ENCODE measurements at places on chromosomes 12 and 14.

DNA sequence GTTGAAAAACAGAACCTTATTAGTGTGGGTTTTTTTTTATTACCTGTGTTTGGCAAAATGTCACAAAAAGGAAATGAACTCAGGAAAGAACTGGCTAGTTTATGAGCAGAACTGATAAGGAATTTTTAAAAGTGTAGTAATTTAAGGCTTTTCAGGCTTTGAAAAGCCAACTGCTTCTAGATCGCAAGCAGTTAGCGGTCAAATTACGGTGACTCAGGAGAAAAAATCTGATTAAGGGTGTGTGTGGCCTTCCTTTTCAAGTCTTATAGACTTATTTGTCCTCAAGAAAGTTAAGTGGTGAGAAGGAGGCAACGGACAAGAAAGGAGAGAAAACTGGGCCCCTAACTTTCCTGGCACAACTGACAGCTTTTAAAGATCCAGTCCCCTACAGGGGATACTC is 33.4 kb downstream of the PDZRN4 start:
- peak; percentile 0 for DNase-seq

DNA sequence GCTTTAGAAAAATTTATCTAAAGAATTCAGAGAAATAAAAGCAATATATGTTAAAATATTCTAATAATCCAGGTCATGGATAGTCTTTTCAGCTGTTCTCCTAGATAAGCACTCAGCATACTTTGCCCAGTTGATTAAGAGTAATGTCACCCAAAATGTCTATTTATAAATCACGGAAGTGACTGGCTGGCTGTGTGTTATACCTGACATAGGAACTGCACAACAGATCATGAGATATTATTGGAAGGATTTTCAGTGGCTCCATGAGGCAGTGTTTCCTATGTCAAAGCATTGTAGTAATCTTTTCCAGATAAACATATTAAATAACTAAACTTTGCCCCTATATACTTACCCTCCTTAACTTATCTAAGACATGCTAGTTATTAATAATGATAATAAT is 128.8 kb downstream of the ITPR2 start:
- no peak for DNase-seq

- no peak for DNase-seq
These were observed 85.3 kb downstream of the PRKCH start for GRCh38 chr14:61406675-61407074.

DNA sequence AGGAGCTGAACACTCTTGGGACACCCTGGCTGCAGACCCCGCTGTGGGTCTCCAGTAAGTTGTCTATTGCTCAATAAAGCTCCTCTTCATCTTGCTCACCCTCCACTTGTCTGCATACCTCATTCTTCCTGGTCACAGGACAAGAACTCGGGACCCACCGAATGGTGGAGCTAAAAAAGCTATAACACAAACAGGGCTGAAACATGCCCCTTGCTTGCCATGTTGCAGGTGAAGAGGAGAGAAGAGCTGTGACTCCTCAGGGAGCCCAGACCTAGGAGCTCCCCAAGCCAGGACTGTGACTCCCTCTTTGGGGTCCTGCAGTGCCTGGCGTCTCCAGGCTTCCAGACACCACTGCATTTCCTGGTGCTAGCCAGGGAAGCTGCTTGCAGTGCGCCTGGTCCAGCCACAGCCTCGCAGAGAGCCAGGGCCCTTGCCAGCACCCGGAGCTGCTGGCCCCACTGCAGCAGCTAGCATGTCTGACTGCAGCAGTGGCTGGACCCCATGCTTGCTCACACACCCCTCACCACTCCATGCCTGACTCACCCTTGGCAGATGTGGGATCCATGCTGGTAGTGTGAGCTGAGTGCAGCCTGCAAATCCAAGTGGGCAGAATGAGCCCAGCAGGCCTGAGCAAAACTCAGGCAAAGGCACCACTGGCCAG is 37.1 kb upstream of the OR5AU1 start:
- DNase-seq = no peak

GRCh38 chr12:54975272-54975671 is 9.3 kb downstream of the TESPA1 start:
- DNase-seq = no peak

DNA sequence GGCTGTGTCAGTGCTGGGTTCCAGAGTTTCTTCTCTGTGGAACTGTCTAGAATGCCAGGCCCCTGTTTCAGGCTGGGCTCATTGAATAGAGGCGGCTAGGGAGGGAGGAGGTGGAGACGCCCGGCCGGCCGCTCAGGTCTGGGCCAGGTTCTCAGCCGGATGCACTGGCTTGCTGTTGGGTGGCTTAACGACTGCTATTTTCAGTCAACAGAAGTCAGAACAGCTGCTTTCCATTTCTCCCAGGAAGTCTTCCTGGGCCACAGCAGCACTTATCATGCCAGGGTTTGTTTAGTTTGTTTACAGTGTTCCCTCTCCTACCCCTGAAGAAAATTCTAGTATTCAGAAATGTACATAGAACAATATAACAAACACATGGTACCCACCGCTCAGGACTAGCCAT is 26.0 kb upstream of the VPS37B start:
- no peak for DNase-seq

DNA sequence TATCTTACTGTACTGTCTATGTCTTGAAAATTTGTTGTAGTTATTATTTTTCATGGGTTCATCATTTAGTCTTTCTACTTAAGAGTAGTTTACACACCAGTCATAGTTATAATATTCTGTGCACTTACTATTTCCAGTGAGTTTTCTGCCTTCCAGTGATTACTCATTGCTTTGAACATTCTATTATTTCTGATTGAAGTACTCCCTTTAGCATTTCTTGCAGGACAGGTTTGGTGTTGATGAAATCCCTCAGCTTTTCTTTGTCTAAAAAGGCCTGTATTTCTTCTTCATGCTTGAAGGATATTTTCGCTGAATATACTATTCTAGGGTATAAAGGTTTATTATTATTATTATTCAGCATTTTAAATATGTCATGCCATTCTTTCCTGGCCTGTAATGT is 66.8 kb downstream of the TSPAN8 start:
- no peak for DNase-seq

GRCh38 chr12:49809906-49810389 is 18.3 kb downstream of the NCKAP5L start:
- DNase-seq = no peak

- DNase-seq = peak; percentile 37
These were observed 50.9 kb upstream of the BCL2L14 start for GRCh38 chr12:12019881-12020280.

- peak; percentile 61 for DNase-seq
These were observed 63.8 kb upstream of the SSTR1 start for GRCh38 chr14:38143659-38144505.

DNA sequence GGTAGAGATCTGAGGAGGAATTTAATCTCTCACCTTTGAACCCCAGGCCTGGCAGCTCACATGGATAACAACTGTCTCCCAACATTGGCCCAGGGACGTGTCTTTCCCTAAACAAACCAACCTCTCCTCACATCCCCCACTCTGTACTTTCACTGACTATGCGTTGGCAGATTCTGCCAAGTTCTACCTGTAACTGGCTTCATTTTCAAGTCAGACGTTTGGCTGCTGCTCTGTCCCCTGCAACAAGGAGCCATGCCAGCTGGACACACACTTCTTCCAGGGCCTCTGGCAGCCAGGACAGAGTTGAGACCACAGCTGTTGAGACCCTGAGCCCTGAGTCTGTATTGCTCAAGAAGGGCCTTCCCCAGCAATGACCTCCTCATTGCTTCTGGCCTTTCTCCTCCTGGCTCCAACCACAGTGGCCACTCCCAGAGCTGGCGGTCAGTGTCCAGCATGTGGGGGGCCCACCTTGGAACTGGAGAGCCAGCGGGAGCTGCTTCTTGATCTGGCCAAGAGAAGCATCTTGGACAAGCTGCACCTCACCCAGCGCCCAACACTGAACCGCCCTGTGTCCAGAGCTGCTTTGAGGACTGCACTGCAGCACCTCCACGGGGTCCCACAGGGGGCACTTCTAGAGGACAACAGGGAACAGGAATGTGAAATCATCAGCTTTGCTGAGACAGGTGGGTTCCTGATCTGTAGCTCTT is at the start of gene INHBC:
Gene INHBC, plus strand, starts transcription at position 268 of the 707 bp plus-strand sequence. Its CDS starts 103 bp downstream, at position 371.
- DNase-seq = no peak

DNA sequence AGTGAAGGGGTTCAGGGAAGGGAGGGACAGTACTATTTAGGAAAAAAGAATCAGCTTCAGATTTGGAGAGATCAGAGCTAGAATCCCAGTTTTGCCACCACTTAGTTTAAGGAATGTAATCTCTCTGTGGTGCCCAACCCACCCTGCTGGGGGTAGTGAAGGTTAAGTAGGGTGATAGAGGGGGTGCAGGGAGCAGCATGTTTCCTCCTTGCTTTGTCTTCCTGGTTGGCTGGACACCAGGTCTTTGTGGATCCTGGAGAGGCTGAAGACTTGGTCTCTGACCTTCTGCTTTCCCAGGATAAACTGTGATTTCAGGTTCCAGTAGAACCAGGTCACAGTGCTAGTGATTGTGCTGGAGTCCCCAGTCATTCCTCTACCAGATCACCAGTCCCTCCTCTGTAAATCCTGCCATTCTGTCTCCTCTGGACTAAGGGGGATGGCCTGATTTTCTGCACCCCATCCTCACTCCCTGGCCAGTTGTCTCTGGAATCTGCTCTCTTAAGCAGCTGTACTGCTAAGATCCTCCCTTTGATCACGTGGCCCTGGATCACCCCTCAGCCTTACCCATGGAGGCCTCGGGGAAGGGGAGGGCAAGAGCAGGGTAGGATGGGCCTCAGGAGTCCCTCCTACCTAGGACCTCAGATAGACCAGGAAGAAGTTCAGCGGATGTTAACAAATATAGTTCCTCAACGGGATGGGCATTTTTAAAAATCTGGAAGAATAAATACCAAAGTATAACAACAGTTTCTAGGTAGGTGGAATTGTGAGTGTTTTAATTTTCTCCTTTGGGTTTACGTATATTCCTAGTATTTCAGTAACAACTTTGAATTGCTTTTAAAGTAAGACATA is 3.1 kb downstream of the MAP3K12 start:
- DNase-seq = peak; percentile 50

DNA sequence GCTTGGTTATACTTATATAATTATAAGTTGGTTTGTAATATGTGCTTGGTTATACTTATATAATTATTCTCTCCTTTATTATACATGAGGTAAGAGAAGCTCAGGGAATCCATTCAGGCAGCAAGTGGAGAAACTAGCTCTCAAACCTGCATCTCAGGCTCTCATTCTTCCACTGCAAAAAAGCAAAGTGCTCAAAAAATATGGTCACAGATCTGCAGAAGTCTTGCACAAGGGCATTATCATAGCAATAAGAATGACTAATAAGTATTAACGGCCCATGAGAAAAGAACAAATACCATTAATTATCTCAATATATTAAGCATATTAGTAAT is 476 bp upstream of the TRAFD1 start:
- DNase-seq = no peak

- DNase-seq = no peak
These were observed 173.3 kb downstream of the ANO2 start for GRCh38 chr12:5771756-5772155.

GRCh38 chr12:20463913-20464524 is 95.7 kb downstream of the PDE3A start:
- no peak for DNase-seq

DNA sequence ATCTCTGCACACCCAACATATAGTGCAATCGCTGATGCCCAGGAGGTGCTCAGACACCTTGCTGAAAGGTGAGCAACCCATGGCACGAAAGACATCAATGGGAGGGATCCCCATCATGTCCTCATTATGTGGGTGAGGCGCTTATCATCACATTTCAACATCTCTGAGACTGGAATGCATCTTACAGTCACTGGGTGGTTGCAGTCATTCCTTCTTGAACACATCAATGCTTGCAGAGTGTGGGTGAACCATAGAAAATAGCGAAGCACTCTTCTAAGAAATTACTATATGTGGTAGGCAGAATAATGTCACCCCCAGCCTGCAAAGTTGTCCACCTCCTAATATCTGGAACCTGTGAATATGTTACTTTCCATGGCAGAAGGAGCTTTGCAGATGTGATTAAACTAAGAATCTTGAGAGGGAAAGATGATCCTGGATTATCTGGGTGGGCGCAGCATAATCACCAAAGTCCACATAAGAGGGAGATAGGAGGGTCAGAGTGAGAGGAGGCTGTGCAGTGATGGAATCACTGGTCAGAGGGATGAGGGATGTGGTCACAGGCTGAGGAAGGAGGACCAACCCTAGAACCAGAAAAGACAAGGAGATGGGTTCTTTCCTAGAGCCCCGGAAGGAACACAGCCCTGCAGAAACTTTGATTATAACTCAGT is 51.2 kb downstream of the GLRX5 start:
- no peak for DNase-seq

DNA sequence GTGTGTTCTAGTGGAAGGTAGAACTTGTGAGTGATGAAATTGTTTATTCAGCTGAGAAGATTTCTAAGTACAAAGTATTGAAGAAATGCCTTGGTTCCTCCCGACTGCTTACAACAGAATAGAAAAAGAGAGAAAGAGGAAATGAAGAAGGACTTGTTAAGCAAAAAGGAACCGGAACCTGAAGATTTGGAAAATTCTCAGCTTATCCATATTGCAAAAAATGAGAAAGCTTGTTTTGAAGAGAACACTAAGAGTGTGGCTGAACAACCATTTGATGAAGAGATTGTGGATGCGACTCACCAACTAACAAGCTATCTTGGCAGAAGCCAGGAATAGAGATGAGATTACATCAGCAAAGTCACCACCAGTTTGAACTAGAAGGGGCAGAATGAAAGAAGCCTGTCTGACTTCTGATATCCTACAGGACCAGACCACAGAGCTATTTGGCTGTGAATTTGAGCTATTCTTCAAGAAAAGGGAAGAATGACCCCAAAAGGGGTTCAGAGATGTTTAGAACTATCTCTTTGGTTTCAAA is 15.1 kb downstream of the NDUFA9 start:
- DNase-seq = peak; percentile 77

Measured in M059J (cell line).